HepG2 (cell line): ENCODE measurements at places on chromosomes 7 and 10. TPM values are rescaled to one million over a fixed set of nuclear protein-coding genes. Genes with fewer than 3 reads are reported as not detected.

Gene BICC1
- total RNA-seq = 0.15 and 0.18 TPM in 2 replicates

Gene RPP38
- total RNA-seq = 16.4 and 17.7 TPM in 2 replicates

Gene DHTKD1
- total RNA-seq = 9.6 and 10.7 TPM in 2 replicates

Gene ASB15
- total RNA-seq = not detected in 2 replicates

Gene STOX1
- 6.0 and 9.4 TPM in 2 replicates for total RNA-seq

Gene CCNY
- total RNA-seq = 54.7 and 63.6 TPM in 2 replicates

Gene GPAM
- 130 and 140 TPM in 2 replicates for total RNA-seq

Gene ADCYAP1R1
- not detected in 2 replicates for total RNA-seq

Gene RELN
- total RNA-seq = 215 and 332 TPM in 2 replicates

Gene MSRB2
- total RNA-seq = 5.2 and 8.3 TPM in 2 replicates

Gene TRIM50
- 21.1 and 24.5 TPM in 2 replicates for total RNA-seq

DNA sequence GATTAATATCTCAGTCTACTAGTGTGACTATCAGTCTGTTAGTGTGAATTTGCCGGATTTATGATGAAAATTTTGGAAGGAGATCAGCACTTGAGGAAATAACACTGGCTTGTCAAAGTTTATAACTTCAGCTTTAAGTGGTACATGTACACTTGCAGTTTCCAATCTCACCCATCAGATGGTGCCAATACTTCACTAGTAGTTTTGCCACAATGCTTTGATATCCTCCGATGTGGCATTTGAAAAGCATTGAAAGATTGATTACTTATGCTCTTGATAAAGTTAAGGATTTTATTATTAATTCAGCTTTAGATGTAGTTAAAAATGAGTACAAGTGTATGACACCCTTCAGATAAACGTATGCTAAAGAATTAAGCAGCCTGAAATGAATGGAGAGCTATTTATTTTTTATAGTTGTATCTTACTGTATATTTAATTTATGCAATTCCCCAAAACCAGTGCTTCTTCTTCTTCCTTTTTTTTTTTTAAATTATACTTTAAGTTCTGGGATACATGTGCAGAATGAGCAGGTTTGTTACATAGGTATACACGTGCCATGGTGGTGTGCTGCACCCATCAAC lies 98.2 kb downstream of the ANLN start:
- no peak overlapping the region for H3K27ac ChIP-seq
- no peak overlapping the region for H3K4me3 ChIP-seq
- H3K36me3 ChIP-seq = no peaks in the 10 kb centered on the region
- DNase-seq = peak; percentile 39
- H3K27me3 ChIP-seq = no peaks in the 10 kb centered on the region

DNA sequence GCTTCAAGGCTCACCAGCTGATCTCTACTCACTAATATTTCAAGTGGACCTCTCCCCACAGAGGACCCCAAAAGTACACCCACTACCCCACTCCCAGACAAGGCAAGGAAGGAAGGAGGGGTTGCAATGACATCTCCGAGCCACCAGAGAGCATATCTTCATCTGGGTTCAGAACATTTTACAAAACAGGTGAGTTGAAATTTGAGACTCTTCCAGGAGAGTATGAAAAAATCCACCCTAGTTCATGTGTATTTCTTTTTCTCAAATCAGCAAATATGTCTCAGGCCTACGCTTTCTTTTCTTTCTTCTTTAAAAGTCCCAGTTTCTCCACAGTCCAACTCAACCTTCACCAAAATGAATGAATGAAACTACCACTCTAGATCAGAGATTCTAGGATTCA lies 61.9 kb downstream of the SGMS1 start:
- no peak overlapping the region for H3K4me3 ChIP-seq
- DNase-seq = no peak
- no peak overlapping the region for H3K27ac ChIP-seq

GRCh38 chr10:95963202-95963990 lies 55.6 kb downstream of the CC2D2B start:
- H3K27ac ChIP-seq = no peak overlapping the region
- H3K36me3 ChIP-seq = no peaks in the 10 kb centered on the region
- DNase-seq = no peak

- H3K4me1 ChIP-seq = no peaks in the 10 kb centered on the region
- no peaks in the 10 kb centered on the region for H3K27me3 ChIP-seq
- H3K27ac ChIP-seq = no peak overlapping the region
- H3K4me3 ChIP-seq = no peak overlapping the region
- H3K36me3 ChIP-seq = no peaks in the 10 kb centered on the region
- no peak for DNase-seq
Measured at GRCh38 chr7:48887500-48887899, 36.8 kb upstream of the CDC14C start.

- peak overlapping the region; percentile 82 for H3K4me3 ChIP-seq
- DNase-seq = no peak
- H3K4me1 ChIP-seq = peaks cover 29% of the 10 kb centered on the region
- H3K27ac ChIP-seq = peak overlapping the region; percentile 50
- H3K27me3 ChIP-seq = no peaks in the 10 kb centered on the region
Measured at GRCh38 chr10:21494191-21495001, 31.1 kb downstream of the SKIDA1 start.

- no peak overlapping the region for H3K27ac ChIP-seq
- peaks cover 1% of the 10 kb centered on the region; the same call in 1 of the 2 replicates for H3K36me3 ChIP-seq
- no peaks in the 10 kb centered on the region for H3K4me1 ChIP-seq
- no peak overlapping the region for H3K4me3 ChIP-seq
- no peaks in the 10 kb centered on the region for H3K27me3 ChIP-seq
- DNase-seq = no peak
Measured at GRCh38 chr10:63611078-63611477, 89.9 kb downstream of the REEP3 start.

DNA sequence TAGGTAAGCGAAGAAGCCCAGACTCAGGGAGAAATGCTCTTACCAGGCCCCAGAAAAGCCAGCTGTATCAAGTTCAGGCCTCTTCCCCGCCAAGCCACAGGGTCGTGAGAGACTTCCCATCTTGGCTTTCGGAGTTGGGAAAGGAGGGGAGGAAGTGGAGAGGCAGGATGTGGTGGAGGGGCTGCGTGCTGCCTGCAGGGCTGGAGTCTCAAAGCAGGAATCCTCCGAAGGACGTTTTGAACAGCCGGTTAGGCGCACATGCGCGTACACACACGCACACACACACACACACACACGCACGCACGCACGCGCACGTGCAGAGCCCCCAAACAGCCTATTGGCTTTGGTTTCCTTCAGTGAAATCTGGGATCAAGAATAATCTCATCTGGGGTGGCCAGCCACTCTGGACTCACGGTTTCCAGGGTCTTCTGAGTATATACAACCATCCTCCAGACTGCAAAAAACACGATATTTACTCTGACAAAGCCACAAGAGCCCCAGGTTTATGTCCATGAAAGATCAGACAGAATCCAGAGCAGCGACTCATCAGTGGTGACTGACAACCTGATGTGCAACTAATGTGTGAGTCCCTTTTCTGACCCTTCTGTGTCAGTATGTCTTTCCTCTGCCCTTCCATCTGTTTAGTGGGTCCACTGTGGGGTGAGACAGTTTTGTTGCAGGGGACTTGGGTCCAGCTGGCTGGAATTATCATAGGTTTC lies 115.0 kb upstream of the ZNF438 start:
- no peak for DNase-seq
- H3K27me3 ChIP-seq = peaks cover 6% of the 10 kb centered on the region; the same call in 2 of the 3 replicates
- H3K36me3 ChIP-seq = no peaks in the 10 kb centered on the region
- no peak overlapping the region for H3K27ac ChIP-seq

DNA sequence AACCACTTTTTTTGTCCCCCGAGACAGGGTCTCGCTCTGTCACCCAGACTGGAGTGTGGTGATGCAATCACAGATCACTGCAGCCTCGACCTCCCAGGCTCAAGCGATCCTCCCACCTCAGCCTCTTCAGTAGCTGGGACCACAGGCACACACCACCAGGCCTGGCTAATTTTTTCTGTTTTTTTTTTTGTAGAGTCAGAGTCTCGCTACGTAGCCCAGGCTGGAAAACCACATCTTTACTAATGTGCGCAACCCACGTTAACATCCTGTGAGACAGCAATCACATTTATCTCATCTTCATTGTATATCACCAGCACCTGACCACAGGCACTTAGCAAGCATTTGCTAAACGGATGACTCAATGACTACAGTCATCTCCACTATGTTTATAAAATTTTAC lies 77.8 kb upstream of the ATP6V0A4 start:
- no peak for DNase-seq
- H3K27ac ChIP-seq = no peak overlapping the region
- no peaks in the 10 kb centered on the region for H3K4me1 ChIP-seq
- no peaks in the 10 kb centered on the region for H3K27me3 ChIP-seq
- H3K4me3 ChIP-seq = no peak overlapping the region

DNA sequence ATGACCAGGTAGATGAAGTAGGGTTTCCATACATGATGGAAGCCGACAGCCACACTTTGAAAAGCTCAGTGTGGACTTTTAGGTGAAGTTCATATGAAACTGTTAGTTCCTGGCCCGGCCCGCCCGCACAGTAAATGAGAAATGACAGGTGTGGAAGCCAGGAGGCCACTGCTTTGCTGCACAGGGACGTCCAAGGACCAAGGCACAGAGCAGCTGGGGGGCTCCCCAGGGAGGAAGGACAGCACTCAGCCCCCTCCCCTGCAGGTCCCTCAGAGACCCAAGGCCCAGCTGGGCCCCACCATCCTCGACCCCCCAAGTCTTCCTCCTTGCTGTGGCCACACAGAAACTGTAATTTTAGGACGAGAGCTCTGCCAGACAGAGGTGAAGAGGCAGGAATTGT lies 219.2 kb downstream of the PTPRN2 start:
- no peak overlapping the region for H3K27ac ChIP-seq
- 0 out of 2 replicates have a peak, but pooled peaks cover 1% of the 10 kb centered on the region for H3K27me3 ChIP-seq
- no peaks in the 10 kb centered on the region for H3K4me1 ChIP-seq
- H3K36me3 ChIP-seq = peaks cover 3% of the 10 kb centered on the region; the same call in 1 of the 3 replicates
- no peak for DNase-seq

DNA sequence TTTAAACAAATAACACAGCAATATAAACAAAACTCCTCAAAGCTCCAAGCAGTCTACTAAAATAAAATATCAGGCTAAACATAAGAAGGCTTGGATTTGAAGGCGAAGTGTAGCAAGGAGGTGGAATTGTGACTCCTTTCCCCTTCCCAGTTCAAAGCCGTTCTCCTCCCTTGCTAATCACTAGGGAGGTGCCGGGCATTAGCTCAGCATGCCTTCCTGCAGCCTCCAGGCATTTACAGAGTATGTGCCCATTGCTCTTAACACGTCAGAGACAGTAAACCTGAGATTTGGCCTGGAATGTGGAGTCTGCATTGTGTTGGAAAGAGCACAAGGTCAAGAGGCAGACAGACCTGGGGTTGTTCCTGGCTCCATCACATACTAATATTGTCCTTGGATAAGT lies 15.6 kb downstream of the CNNM1 start:
- no peak for DNase-seq
- no peak overlapping the region for H3K27ac ChIP-seq
- H3K4me1 ChIP-seq = no peaks in the 10 kb centered on the region
- H3K27me3 ChIP-seq = no peaks in the 10 kb centered on the region

DNA sequence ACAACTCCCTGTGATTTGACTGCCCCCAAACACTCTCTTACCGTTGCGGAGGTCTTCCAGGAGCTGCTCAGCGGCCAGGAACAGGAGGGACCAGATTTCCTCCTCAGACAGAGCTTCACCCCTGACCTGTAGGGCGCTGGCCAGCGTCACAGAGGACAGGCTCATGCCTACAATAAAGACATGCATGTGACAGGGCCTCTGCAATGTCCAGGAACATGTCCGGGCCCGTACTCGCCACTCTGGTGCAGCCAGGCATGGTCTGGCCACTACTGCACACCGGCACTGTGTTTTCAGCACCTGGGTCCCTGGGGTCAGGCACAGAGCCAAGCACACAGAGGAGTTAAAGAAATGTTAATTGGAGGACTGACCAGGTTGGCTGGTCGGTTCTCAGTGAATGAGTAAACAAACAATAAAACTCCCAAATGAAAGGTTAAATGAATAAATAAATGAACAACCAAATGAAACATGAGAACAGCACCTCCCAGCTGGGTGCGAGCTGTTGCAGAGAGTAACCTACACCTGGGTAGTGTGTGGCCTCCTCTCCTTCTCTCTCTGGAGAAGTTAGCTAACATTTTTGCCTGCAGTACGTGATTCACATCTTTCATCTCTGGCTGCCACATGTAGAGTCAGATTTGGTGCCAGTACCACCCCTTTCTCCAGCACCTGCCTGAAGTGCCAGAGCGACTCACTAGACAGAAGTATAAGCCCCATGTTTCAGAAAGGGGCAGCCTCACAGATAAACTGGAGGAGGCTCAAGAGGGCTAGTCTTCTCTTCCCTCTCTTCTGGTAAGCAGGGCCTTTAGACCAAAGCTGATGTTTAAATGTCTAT lies 22.8 kb downstream of the FRMPD2 start:
- peaks cover 16% of the 10 kb centered on the region for H3K4me1 ChIP-seq
- H3K27ac ChIP-seq = no peak overlapping the region

DNA sequence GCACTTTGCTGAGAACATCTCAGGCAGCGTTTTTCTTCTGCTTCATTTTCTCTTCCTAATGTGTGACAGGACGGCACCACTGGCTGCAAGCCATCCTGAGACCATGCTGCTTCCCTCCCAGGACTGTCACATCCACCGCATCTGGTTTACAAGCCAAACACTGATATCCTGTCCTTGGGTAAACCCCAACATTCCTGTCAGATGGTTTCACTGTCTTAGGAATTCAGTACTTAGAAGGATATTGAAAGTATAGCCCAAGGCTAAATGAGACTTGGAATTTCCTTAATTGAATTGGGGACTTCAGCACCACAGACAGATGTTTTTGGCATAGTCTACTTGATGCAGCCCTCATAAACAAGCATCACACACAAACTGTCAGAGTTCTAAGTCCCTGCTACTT lies 74.2 kb upstream of the PLXNA4 start:
- no peaks in the 10 kb centered on the region for H3K4me1 ChIP-seq
- no peak for DNase-seq
- no peak overlapping the region for H3K27ac ChIP-seq
- H3K36me3 ChIP-seq = no peaks in the 10 kb centered on the region
